ENCODE measurements at places on chromosomes 5 and 9. TPM values are rescaled to one million over a fixed set of nuclear protein-coding genes. Genes with fewer than 3 reads are reported as not detected.

Gene MAPKAP1
- total RNA-seq = 81.9 TPM

Gene SLC25A2
- 0.98 TPM for total RNA-seq

GRCh38 chr9:91177081-91177480 is 184.6 kb downstream of the AUH start:
- DNase-seq = peak; percentile 8

GRCh38 chr5:115398719-115399118 is 102.3 kb upstream of the CCDC112 start:
- DNase-seq = no peak

DNA sequence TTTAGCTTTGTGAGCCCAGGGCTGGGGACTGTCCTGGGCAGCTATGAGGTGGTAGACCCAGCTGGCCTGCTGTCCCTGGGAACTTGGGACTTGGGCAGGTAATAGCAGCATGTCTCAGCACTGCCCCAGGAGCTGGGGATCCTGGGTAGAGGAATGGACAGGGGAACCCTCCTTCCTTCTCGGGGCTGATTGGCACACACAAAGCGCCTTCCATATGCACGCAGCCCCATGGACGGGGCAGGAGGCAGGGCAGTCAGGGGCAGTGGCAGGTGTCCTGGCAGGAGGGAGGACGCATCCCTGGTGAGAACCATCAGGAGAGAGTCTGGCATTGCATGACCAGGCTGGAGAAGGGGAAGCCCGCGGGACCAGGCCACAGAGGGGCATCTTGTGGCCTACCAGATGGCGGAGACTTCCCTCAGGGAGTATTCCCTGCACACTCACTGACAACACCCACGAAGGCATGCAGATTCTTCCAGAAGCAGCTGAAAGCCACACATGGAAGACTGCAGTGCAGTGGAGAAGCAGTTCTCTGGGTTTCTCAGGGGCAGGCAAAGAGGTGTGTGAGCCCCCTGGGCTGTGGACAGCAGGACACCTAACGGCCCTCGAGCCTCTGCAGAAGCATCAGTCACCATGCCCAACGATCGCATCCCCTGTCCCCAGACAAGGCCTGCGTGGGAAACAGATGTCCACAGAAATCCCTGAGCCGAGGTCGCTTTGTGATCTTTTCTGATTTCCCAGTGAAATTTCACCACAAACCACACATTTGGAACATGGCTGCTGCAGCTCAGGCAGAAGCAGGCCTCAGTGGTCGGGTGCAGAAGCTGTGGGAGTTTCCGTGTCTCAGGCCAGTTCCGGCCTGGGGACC is 7.0 kb upstream of the NKD2 start:
- peak; percentile 43 for DNase-seq

DNA sequence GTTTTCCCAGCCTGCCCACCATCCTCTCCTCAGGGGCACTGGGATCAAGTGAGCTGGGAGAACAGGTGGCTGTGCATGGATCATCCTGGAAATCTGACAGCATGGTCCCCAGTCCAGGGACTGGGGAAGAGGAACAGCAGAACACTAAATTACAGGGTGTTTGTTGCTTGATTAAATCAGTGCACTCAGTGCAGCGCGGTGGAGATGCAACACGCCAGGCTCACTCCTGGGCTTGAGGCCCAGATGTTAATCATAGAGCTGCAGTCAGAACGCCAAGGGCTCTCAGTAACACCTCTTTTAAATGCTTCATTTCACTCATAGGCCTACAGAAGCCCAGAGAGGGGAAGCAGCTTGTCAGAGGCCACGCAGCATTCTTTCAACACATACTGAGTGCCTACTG is 14.2 kb upstream of the LARP1 start:
- DNase-seq = no peak

DNA sequence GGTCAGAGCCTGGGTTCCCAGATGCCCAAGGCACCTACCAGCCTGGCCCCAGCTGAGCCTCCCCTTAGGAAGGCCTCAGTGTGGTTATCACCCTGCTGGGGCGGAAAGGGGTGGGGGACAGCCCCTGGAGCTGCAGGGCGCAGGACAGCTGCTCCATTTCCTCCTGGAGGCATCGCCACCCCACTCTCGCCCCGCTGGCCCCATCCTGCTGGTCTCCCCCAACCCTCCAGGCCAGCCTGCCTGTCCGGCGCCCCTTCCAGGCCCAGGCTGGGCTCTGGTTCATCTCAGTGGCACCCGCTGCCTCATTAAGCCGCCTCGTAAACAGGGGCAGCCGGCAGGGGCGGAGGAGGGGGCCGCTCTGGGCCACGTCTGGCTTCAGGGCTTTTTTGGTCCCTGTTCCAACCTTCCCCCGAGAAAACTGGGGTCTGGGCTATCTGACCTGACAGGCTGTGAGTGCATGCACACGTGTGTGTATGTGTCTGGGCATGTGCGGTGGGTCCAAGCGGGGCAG is 30.8 kb upstream of the ENHO start:
- DNase-seq = no peak

DNA sequence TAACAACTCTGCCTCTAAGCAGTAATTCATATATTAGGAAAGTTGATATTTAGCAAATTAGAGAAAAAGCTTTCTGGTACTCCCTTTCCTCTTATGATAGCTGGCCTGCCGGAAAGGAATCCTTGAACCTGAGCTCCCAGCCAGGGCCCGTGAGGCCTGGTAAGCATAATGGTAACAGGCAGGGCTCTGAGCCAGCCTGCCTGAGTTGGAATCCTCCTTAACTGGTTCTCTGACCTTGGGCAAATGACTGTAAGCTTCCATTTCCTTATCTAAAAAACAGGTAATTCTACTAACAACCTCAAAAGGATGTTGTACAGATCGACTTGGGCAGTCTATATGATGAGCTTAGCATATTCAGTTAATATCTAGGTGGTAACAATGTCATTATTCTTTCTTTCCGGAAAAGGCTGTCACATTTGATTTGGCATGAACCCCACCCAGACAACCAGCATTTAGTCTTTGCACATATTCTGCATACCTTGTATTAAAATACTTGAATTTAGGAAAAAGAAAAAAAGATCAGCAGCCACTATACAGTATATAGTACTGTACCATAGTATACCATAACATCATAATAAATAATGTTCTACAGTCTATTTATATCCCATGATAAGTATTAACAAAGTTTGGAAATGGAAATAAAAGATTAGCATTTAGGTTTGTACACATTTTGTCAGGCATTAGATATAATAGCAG is 55.7 kb upstream of the MAP3K1 start:
- peak; percentile 61 for DNase-seq
